ENCODE measurements at places on chromosomes 6 and 20. TPM values are rescaled to one million over a fixed set of nuclear protein-coding genes. Genes with fewer than 3 reads are reported as not detected.

DNA sequence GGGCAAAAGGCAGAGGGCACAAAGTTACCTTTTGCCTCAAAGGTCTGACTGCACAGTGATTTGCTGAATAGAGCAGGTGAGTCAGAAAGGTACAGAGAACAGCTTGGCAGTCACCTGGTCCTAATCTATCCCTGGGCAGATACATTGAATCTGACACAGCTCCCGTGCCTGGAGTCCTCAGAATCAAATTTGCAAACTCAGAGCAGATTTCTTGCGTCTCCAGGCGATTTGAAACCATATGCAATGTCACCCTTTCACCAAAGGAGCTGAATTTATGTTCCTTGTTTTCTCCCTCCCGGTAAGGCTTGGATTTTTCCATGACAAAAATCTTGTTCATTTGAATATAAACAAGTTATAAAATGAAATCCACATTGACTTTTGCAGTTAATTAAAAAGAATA is 81.6 kb upstream of the SNAP25 start:
- no peaks in the 10 kb centered on the region for H3K36me3 ChIP-seq
- H3K27me3 ChIP-seq: no peaks in the 10 kb centered on the region
- H3K4me3 ChIP-seq: no peak overlapping the region
- no peaks in the 10 kb centered on the region for H3K4me1 ChIP-seq
- no peak for DNase-seq

Gene ZSCAN23
- not detected for total RNA-seq

- H3K4me3 ChIP-seq: no peak overlapping the region
- no peaks in the 10 kb centered on the region for H3K36me3 ChIP-seq
- DNase-seq: no peak
- H3K27me3 ChIP-seq: no peaks in the 10 kb centered on the region
- H3K27ac ChIP-seq: no peak overlapping the region
- no peaks in the 10 kb centered on the region for H3K4me1 ChIP-seq
These were observed 41.6 kb upstream of the CARMIL1 start for GRCh38 chr6:25237579-25237978.

GRCh38 chr6:99709062-99709461 is 102.4 kb downstream of the PRDM13 start:
- no peaks in the 10 kb centered on the region for H3K4me1 ChIP-seq
- no peaks in the 10 kb centered on the region for H3K36me3 ChIP-seq
- no peaks in the 10 kb centered on the region for H3K27me3 ChIP-seq
- no peak for DNase-seq
- H3K4me3 ChIP-seq: no peak overlapping the region

DNA sequence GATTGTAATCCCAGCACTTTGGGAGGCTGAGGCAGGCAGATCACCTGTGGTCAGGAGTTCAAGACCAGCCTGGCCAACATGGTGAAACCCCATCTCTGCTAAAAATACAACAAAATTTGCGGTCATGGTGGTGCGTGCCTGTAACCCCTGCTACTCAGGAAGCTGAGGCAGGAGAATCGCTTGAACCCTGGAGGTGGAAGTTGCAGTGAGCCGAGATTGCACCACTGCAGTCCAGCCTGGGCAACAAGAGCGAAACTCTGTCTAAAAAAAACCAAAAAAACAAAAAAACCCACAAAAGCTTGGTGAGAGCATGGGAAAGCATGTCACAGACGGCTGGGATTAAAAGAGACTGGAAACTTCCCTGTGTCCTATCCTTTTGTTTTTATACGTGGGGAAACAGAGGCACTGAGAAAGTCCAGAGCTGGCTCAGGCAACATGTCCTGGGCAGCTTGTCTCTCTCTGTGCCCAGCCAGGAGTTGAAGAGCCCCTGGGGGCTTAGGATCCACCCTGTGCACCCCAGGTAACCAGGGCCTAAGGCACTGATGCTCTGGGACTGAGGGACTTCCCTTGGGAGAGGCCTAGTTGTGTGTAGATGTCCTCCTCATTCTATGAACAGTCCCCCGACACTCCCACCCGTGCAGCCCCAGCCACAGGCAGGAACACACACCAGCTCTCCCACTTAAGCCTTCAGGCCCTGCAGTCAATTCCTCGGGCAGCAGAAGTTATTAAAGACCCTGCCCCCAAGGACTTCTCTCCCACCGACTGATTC is 16.0 kb downstream of the CD40 start:
- no peaks in the 10 kb centered on the region for H3K36me3 ChIP-seq
- no peak overlapping the region for H3K4me3 ChIP-seq
- DNase-seq: no peak
- peaks cover 4% of the 10 kb centered on the region for H3K27me3 ChIP-seq
- H3K27ac ChIP-seq: no peak overlapping the region

- H3K27me3 ChIP-seq: no peaks in the 10 kb centered on the region
- no peak overlapping the region for H3K27ac ChIP-seq
- no peaks in the 10 kb centered on the region for H3K36me3 ChIP-seq
- H3K4me1 ChIP-seq: no peaks in the 10 kb centered on the region
These were observed 27.7 kb downstream of the MAP3K5 start for GRCh38 chr6:136764517-136764993.

- no peaks in the 10 kb centered on the region for H3K36me3 ChIP-seq
- DNase-seq: no peak
- H3K27ac ChIP-seq: no peak overlapping the region
- H3K4me3 ChIP-seq: peak overlapping the region; percentile 35
- H3K4me1 ChIP-seq: no peaks in the 10 kb centered on the region
These were observed 113.7 kb downstream of the TRIM27 start for GRCh38 chr6:28809947-28810658.

GRCh38 chr20:52497731-52498130 is 306.2 kb upstream of the ZFP64 start:
- H3K27ac ChIP-seq: no peak overlapping the region
- no peak overlapping the region for H3K4me3 ChIP-seq
- no peaks in the 10 kb centered on the region for H3K27me3 ChIP-seq
- DNase-seq: no peak

GRCh38 chr20:2279253-2279779 is 16.5 kb upstream of the TGM3 start:
- H3K27me3 ChIP-seq: no peaks in the 10 kb centered on the region
- H3K36me3 ChIP-seq: no peaks in the 10 kb centered on the region
- no peak overlapping the region for H3K4me3 ChIP-seq
- H3K4me1 ChIP-seq: peaks cover 10% of the 10 kb centered on the region
- no peak for DNase-seq

- no peak overlapping the region for H3K27ac ChIP-seq
- H3K4me1 ChIP-seq: no peaks in the 10 kb centered on the region
- no peaks in the 10 kb centered on the region for H3K36me3 ChIP-seq
- H3K4me3 ChIP-seq: no peak overlapping the region
These were observed 6.7 kb downstream of the RAET1G start for GRCh38 chr6:149915970-149916865.

Gene MCHR2
- total RNA-seq: not detected

Gene CALHM4
- 3.4 TPM for total RNA-seq

DNA sequence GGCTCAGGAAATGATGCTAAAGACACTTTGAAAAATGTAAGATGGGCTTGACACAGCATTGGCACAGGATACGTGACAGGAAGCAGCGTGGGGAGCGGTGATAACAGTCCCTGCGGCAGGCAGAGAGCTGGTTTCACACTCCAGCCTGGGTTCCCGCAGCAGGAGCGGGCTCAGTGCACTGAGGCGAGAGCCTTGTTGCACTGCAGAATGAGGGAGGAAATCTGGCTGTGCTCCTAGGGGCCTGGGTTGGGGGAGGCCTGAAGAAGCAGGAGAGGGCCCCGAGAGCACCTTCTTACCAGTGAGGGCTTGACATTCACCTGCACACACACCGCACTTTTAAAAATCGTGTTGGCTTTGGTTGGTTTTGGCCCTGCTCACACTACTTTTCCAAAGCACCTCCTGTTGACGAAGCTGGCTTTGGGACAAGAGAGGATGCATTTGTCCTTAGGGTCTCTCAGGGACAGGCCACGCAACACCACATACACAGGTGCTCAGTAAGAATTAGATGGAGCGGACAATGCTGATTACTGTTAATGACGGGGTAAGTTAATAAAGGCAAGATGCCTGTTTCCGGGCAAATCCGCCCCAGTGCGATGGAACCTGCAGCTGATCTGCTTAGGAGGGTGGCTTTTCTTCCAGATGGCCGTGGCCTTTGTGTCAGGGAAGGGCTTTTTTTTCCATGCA is 49.4 kb upstream of the ARMC2 start:
- DNase-seq: no peak
- H3K27ac ChIP-seq: peak overlapping the region; percentile 43
- H3K4me1 ChIP-seq: peaks cover 36% of the 10 kb centered on the region
- no peak overlapping the region for H3K4me3 ChIP-seq
- H3K27me3 ChIP-seq: no peaks in the 10 kb centered on the region

Gene GGTLC1
- 1.3 TPM for total RNA-seq

Gene PLG
- not detected for total RNA-seq

- no peaks in the 10 kb centered on the region for H3K27me3 ChIP-seq
- peak; percentile 30 for DNase-seq
- H3K4me3 ChIP-seq: peak within 1 kb of the TSS; percentile 38
- peak within 1 kb of the TSS; percentile 82 for H3K27ac ChIP-seq
- no peaks in the 10 kb centered on the region for H3K36me3 ChIP-seq
- peaks cover 28% of the 10 kb centered on the region for H3K4me1 ChIP-seq
These were observed at the start of gene BTN1A1 for GRCh38 chr6:26500102-26500501. TSS of gene BTN1A1 (plus strand) at chr6:26500303. CDS start at chr6:26501287, 984 bp downstream.

DNA sequence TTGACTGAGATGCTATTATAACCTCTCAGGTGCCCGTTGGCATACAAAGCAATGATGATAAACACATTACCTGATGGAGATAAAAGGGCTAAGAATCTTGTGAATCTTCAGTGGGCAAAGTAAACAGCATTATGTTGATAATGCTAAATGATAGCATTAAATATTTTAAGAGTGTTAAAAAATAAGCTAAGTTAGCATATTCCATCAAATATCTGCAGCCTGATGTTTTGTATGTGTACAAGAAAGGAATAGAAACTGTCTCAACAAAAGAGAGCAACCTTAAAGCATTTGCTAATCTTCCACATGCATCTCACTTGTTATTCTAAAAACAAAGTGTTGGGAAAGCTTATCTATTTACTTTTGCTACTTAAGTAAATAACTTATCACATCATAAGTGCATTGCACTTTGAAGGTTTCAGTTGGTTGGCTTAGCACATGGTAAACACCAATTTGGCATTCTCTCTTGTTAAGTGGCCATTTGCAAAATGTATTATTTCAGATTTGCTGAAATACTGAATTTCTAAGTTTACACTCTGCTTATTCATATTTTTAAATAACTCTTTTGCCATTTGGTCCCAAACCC is 151.6 kb downstream of the SYNDIG1 start:
- no peak overlapping the region for H3K4me3 ChIP-seq
- H3K27me3 ChIP-seq: no peaks in the 10 kb centered on the region
- H3K36me3 ChIP-seq: no peaks in the 10 kb centered on the region
- no peak for DNase-seq

Gene TRIM31
- total RNA-seq: 0.74 TPM

Gene SLC4A11
- 8.6 TPM for total RNA-seq

Gene HLA-DOA
- not detected for total RNA-seq

Gene WFDC10B
- total RNA-seq: not detected

Gene TINAG
- not detected for total RNA-seq

Gene BICRAL
- 5.3 TPM for total RNA-seq

GRCh38 chr6:107819964-107820337 is 4.2 kb downstream of the SCML4 start:
- H3K27ac ChIP-seq: no peak overlapping the region
- no peak for DNase-seq
- H3K4me3 ChIP-seq: no peak overlapping the region
- peaks cover 30% of the 10 kb centered on the region for H3K4me1 ChIP-seq
- H3K36me3 ChIP-seq: no peaks in the 10 kb centered on the region
- H3K27me3 ChIP-seq: no peaks in the 10 kb centered on the region

DNA sequence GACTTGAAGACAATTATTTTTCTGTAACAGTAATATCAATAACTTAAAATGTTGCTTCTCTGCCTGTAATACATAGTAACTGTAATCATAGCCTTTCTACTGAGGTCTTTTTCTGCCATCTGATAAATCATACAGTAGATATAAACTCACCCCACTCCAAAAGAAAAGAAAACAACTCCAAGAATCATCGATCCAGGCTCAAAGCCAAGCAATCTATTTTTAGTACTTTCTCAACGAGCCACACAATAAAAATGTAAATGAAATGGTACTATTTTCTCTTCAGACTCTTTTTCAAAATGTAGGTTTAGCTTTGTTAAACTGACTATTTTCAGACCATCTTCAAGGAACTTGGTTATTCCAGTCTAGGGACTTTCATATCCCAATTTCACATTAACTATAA is 493.3 kb downstream of the ADGRB3 start:
- H3K4me1 ChIP-seq: no peaks in the 10 kb centered on the region
- H3K27ac ChIP-seq: no peak overlapping the region
- no peak overlapping the region for H3K4me3 ChIP-seq
- H3K36me3 ChIP-seq: no peaks in the 10 kb centered on the region
- no peaks in the 10 kb centered on the region for H3K27me3 ChIP-seq
- no peak for DNase-seq
